ENCODE measurements at places on chromosomes 7 and 10.
A peak's percentile ranks its signal among the peaks of the same experiment; 100 is the strongest.

DNA sequence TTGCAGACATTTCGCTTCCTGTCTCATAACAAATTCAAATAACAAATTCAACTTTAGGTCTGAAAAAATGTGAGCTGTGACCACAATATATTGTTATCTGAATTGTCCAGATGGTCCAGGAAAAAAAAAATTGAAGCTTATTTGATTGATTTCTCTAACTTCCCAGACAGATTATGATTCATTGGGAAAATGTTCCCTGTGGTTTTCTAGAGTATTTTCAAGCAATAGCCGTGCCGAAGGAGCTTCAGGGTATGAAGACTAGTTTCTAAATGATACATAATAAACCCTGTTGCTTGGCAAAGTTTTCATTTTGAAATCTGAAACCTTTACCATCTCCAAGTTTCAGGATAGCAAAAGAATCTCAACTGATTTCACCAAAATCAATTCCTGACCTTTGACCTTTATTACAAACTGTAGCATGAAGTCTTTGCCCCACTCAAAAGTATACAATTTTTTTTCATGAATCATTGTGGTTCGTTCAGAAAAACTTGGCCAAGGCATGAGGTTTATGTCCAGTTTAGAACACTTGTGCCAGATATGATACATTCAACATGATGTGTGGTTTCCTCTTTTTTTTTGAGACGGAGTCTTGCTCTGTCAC, 109.9 kb downstream of the JCAD start:
- DNase-seq = no peak

DNA sequence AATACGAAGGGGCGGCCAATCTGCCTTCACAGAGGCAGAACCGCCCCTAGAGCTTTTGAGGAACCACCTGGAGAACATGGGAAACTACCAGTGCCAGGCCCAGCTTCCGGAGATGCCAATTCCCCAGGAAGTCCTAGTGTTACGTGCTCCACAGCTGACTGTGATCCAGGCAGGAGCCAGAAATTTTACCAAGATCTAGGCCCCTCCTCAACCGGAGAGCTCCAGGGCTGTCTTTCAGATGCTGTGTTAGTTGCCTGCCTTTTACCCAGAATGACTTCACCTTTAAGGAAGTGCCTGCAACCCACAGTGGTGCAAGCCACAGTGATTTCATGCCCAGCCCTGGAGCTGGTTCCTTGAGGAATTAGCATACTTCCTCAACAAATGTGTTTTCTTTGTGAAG, 62.9 kb downstream of the ELMO1 start:
- DNase-seq = no peak

GRCh38 chr7:150443793-150444540, 6.5 kb upstream of the GIMAP8 start:
- no peak for DNase-seq

- DNase-seq = no peak
These were observed 96.8 kb upstream of the DGKB start for GRCh38 chr7:14999331-14999730.

DNA sequence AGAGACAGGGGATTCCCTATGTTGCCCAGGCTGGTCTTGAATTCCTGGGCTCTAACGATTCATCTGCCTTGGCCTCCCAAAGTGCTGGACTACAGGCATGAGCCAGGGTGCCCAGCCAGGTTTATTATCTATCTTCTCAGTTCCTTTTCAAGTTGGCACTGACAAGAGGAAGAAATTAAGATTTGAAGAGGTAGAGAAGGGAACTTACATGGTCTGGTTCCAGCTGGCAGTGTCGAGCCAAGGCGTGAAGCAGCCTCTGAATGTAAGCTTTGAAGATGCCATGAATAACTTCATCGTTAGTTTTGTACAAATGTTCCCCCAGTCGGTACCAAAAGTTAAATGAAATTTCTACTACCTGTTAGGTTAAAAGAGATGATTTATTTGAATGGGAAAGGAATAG, 57.7 kb downstream of the TNPO3 start:
- DNase-seq = no peak

- no peak for DNase-seq
These were observed 15.2 kb upstream of the CPA1 start for GRCh38 chr7:130365088-130365487.

DNA sequence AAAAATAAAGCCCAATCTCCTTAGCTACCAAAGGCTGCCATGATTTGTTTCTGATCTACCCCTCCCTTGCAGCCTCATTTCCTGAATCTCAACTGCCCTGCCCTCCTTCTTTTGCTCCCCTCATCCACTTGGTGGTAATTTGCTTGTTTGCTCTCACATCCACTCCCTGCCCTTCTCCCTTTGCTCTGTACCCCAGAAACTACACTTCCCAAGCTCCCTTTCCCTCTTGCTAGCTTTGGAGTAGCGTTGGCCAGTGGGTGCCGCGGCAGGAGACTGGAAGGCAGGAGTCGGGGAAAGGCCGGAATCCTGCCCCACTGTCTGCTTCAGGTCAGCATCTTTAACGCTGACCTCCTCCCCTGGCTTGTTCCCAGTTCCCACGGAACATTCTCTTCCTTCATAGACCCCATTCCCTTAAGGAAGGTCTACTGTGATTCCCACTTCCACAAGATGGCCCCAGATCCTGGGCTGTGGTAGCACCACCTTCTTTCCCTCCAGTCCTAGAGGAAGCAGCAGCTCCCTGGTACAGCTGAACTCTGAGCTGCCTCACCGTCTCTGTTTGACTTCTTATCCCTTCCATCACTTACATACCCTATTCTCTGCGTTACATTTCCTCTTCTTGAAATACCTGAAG, 79.1 kb downstream of the PIK3CG start:
- no peak for DNase-seq

DNA sequence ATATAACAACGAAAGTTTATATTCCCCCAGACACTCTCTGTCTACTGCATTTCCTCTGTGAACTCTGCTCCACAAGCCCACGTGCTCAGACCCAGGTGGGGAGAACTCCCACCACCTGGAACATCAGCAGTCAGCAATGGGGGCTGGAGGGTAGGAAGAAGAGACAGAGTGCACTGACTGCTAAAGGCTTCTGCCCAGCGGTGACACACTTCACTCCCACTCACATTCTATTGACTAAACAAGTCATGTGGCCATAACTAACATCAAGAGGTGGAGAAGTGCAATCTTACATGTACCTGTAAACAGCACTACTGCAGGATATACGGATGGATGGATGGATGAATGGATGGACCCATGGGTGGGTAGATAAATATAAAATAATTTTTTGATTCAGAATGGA, 122.2 kb downstream of the MPP7 start:
- DNase-seq = no peak

GRCh38 chr10:34063592-34063991, 729.1 kb upstream of the NRP1 start:
- no peak for DNase-seq

DNA sequence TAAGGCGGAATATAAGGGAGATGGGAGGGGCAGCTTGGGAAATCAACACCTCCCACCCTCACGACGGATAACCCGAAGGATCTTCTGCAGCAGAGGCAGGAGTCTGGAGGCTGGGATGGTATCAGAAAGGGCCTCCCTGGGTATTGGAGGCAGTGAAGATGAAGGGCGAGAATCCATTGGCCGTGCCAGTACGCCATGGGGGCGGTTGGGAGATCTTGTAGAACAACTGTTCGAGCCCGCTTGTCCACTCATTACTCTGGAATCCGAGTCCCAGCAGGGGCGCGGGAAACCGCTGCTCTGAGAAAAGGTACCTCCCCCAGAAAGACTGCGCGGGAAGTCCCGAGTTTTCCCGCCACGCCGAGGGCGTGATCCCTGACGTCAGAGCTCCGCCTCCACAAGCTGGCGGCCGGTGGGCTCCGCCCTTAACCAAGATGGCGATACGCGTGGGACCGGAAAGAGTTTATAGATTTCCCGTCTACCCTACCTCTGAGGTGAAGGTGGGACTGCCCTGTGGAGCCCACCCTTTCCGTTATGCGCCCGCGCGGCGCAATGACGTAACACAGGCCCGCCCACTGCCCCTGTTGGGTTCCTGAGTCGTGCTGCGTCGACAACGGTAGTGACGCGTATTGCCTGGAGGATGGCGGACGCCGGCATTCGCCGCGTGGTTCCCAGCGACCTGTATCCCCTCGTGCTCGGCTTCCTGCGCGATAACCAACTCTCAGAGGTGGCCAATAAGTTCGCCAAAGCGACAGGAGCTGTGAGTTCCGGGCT, at the start of gene NOLC1:
NOLC1 (plus strand) TSS at position 616 of the 771 bp plus-strand sequence; CDS start at position 638, 22 bp downstream.
- peak; percentile 99 for DNase-seq

GRCh38 chr7:100429637-100430492, at the start of gene MEPCE:
TSS of gene MEPCE (plus strand) at chr7:100429831. CDS start at chr7:100430019, 188 bp downstream.
- DNase-seq = peak; percentile 95

DNA sequence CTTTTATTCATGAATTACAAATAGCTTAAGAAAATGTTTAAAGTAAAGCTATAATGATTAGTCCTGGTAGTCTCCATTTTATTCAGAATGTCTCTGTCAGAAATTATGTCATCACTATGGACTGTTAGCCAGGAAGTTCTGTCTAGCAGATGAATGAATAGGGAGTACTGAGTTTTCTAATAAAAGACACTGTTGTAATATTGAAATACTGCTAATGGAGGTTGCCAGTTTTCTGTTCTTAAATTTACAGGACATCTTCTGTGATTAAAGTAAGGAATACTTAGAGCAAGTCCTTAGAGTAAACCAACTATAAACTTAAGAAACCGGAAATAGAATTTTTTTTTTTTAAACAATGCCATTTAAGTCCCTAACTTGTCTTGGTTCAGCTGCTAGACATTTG, 309.8 kb downstream of the ADK start:
- DNase-seq = no peak

DNA sequence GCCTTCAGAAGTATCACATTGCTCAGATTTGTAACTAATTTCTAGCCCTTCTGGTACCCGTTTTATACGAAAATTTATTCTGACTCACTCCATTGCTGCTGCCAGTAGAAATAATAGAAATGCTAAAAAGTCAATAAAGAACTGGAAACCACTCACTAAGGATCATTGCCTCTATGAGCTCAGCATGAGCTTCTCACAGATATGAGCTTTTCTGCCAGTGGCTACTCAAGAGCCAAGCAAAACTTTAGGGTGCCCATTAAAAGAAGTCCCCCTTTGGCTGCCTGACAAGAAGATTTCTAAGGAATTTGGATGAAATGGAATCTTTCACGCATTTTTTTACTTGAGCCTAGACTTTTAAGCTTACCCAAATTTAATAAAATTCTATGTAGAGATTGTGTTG, 52.5 kb downstream of the GPR37 start:
- DNase-seq = no peak

DNA sequence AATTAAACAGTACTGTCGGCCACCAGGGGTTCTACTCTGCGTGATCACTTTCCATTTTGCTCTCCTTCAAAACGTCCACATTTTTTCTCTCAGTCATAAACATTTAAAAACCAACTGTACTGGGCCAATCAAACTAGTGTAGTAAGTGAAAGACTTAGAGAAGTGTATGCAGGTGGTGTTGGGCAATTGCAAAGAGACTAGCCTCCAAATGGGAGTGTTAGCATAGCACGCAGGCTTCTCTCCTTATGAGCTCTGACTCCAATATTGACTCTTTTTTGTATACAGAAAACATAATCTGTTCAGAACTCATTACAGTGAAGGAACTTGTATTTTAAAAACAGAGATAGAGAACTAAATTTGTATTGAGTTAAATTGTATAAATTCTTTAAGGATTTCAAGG, 150.6 kb downstream of the SDK1 start:
- no peak for DNase-seq

DNA sequence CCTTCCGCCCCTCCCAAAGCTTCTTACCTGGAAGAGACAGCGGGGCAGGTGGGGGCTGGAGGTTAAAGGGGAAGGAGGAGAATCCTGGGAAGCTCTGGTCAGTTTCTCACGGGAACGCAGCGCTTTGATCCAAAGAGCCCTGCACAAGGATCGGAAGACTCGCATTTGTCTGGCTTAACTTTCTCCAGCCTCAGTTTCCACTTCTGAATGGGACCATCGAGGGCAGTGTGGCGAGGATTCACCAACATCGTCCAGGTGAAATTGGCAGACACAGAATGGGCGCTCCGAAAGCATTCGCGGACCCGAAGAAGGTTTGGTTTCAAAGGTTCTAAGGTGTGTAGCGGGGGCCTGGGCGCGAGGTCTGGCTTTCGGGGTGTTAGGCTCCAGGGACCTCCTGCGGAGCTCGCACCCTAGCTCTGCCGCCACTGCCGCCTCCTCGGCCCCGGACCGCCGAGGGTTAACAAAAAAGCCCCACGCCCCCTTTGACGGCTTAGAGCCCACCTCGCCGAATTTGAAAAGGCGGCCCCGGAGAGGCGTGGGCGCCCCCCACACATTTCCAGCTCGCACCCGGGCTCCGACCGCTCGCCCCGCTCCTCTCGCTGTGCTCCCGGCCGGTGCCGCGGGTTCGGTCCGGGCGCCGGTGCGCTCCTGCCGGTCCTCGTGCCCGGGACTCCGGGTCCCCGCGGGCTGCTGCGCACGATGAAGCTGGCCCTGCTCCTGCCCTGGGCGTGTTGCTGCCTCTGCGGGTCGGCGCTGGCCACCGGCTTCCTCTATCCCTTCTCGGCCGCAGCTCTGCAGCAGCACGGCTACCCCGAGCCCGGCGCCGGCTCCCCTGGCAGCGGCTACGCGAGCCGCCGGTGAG, at the start of gene COL26A1:
COL26A1 (plus strand) TSS at position 542 of the 862 bp plus-strand sequence; CDS start at position 700, 158 bp downstream.
- DNase-seq = no peak

- no peak for DNase-seq
These were observed 5.6 kb downstream of the CAMK2G start for GRCh38 chr10:73868655-73869195.

GRCh38 chr7:82506702-82507101, 63.1 kb upstream of the CACNA2D1 start:
- no peak for DNase-seq

- DNase-seq = no peak
These were observed 57.0 kb upstream of the NMT2 start for GRCh38 chr10:15225511-15225910.

DNA sequence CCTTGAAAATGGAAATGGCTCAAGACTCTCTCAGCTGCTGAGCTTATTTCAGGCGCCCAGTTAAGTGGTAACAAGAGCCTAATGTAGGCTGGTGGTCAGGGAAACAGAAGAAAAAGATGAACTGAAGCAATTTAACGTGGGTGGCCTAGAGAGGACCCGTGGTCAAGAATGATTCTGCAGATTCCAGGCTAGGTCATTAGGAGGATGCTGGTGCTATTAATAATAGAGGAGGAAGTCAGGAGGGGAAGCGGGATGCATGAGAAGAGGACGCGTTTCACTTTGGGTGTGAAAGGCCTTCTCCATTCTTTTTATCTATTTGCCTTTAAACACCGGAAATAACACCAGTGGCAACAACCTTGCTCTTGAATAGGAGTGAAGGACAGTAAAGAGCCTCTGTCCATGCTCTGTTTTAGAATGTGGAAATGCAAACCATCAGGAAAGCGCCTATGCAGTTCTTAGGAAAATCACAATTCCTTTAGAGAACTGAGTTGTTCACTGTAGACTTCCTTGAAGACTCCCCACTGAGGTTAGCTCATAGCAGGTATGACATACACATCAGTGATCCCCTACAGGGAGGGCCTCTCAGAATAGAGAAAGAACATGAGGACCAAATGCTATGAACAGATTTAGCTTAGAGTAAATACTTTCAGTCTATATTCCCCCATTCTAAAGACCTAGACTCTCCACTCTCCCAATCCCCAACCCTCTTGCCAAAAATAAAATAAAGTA, 8.6 kb downstream of the LIPA start:
- DNase-seq = no peak

Measured in stimulated activated CD8-positive, alpha-beta memory T cell treated with anti-CD3 and anti-CD28 coated beads, Interleukin-15, amount 100 ng/mL, for 1 hour (primary cell).